Stimulated activated CD4-positive, alpha-beta T cell treated with anti-CD3 and anti-CD28 coated beads, Interleukin-1b, Interleukin-23, amount 100 ng/mL, for 1 hour (primary cell): ENCODE measurements at places on chromosomes 3 and 15.

GRCh38 chr3:21294768-21295167 lies 456.2 kb downstream of the ZNF385D start:
- no peak for DNase-seq

GRCh38 chr3:83877910-83878309 lies 1080.9 kb upstream of the CADM2 start:
- DNase-seq: no peak

GRCh38 chr3:100650651-100651619 lies 41.5 kb downstream of the ADGRG7 start:
- no peak for DNase-seq

DNA sequence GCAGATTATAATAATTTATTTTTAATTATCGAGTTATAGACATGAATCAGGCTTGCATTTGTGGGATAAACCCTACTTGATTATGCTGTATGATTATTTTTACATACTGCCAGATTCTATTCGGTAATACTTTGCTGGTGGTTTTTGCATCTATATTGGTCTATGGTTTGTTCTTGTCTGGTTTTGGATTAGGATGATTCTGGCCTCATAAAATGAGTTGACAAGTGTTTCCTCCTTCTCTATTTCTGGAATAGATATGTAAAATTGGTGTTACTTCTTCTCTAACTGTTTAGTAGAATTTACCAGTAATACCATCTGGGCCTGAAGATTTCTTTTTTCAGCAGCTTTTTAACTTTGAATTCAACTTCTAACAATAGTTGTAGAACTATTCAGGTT lies 33.0 kb upstream of the ACKR4 start:
- DNase-seq: no peak

DNA sequence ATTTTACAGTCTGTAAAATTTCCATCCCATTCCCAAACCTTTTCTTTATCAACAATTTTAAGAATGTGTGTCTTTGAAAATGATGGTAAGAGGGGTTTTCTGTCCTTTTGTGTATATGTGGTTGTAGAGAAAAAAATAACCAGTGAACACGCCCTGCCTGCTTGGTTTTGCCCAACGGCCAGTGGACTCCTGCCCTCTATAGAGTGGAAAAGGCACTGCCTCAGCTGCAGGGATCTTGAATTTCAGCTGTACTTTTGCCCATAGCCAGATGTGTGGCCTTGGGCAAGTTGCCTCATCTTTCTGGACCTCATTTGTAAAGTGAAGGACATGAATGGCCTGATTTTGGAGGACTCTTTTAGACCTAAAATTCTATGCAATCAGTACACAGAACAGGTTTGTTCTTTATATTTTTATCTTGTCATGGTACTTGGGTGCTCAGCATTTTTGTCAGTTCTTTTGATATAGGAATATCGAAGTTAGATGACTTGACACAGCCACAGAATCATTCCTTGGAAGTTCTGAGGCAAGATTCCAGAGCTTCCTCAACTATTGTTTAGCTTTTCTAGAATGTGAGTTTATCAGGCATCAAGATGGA lies 81.0 kb downstream of the CLDN11 start:
- DNase-seq: no peak

DNA sequence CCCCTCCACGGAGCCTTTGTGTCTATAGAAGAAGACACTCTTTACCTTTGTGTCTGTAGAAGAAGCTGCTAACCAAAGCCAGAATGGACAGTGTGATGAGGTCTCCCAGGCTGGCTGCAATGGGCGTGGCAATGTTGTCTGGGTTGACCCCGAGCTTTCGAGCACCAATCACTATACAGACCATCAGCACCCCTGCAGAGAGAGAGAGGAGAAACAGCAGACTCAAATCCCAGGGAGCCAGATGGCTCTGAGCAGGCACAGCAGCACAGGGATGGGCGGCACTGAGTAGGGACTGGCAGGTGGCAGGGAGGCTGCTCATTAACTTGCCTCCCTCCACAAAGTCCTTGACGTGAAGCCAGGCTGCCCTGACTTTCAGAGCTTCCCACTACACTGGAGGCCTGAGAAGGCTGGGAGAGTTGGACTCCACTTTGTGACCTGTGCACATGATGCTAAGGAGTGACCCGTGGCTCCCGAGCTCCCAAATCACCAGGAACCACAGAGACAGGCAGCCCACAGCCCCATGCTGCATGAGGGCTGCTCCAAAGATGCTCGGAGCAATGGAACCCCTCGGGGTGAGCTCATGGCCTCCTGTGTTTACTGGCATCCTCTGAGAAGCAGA lies 53.9 kb downstream of the ROPN1B start:
- no peak for DNase-seq

DNA sequence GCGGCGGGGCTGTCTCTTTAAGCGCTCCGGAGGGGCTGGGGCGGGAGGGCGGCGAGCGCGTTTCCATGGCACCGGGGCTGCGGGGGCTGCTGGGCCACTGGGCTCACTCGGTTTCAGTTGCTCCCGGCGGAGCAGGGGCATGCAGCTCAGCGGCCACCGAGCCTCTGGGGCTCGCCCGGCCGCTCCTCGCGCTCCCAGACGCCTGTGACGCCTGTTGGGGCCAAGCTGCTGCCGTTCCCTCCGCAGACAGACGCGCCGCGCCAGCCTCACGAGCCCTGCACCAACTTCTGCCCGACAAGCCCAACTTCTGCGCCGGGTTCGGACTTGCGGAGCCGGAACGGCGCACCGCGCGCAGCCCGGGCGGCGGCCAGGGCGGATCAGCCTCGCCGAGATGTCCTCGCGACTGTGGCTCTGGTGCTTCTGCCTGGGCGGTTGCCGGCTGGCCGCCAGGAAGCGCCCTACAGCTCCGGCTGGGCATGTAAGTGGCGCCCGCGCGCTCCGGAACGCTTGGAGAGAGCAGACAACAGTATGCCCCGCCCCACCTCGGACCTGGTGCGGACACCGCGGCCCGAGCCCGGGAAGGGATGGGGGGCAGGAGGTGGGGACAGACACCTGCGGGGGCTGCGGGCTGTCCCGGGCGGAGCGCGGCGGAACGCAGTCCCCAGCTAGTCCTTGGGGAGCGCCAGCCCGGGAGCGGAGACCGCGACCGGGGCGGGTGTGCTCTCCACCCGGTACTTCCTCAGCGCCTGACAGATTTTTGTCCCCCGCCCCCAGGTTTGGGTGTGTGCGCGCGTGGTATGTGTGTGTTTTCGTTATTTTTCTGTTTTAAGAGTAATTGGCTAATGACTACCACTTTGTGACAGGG lies 154.1 kb upstream of the GOLIM4 start:
- DNase-seq: no peak

DNA sequence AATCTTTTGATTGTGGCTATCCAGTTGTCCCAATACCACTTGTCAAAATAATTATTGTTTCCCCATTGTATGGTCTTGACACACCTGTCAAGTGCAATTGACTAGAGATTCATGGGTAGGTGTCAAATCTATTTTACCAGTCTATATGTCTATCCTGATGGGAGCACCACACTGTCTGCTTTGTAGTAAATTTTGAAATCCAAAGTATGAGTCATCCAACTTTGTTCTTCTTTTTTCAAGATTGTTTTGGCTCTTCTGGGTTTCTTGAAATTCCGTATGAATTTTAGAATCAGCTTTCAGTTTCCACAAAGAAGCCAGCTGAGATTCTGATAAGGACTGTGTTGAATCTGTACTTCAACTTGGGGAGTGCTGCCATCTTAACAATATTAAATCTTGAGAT lies 71.9 kb downstream of the CSNK1G1 start:
- DNase-seq: no peak

DNA sequence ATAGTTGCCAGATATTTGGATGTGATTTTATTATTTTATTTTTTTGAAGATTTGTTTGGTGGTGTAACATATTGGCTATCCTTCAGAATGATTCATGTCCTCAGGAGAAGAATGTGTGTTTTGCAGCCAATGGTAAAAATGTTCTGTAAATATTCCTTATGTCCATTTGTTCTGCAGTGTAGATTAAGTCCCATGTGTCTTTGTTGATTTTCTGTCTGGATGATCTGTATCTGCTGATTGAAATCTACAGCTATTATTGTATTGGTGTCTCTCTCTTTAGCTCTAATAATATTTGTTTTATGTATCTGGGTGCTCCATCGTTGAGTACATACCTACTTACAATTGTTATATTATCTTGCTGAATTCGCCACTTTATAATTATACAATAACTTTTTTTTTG lies 1641.7 kb downstream of the OTOL1 start:
- DNase-seq: no peak

GRCh38 chr15:45023659-45024225 lies 747 bp downstream of the SORD start:
- no peak for DNase-seq

- DNase-seq: no peak
Observed at GRCh38 chr15:78414621-78415250, 23.3 kb upstream of the IREB2 start.

DNA sequence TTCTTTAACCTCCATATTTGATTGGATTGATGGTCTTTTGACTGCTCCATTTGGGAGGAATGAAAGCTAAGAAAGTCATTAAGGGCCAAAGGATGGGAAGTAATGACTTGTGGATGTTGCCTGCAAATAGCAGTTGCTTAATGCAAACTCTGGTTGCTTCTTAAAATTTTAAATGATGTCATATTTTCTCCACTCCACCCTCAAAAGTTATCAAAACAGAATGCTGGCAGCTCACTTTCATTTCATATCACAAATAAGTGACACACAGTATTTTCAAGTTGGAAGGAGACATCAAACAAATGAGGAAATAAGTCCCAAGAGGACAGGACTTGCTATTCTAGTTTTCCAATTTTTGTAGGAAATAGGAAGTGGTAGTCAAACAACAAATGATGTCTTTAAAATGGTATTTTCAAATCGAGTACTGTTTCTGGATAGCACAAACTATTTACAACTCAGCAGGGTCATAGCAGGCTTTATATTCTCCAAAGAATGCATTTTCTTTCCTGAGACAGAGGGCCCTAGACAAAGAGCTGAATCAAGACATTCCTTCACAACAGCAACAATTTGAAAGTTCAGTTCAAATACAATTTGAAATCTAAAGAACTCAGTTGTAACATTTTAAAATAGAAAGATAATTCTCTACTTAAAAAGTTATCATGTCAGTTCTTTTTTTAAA lies 165.1 kb upstream of the UBE2E1 start:
- DNase-seq: no peak

DNA sequence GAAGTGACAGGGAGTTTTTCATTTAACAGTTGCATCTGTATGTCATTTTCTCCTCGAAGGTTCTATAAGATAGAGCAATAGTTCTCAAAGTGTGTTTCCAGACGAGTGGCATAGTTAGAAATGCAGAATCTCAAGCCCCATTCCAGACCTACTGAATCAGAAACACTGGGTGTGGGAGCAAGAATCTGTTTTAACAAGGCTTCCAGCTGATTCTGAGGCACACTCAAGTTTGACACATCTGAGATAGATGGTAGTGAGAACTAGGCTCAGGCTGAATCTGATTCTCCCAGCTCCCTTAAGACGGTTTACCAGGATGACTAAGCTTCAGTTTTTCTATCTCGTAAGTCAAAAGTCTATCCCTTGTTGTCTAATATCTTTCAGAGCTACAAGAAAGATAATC lies 159.8 kb upstream of the NUDT16 start:
- DNase-seq: no peak

GRCh38 chr3:197333901-197334639 lies 35.7 kb upstream of the DLG1 start:
- no peak for DNase-seq

- DNase-seq: no peak
Observed at GRCh38 chr15:69509131-69509530, 56.5 kb downstream of the RPLP1 start.

- no peak for DNase-seq
Observed at GRCh38 chr3:192901435-192901834, 16.2 kb downstream of the MB21D2 start.

DNA sequence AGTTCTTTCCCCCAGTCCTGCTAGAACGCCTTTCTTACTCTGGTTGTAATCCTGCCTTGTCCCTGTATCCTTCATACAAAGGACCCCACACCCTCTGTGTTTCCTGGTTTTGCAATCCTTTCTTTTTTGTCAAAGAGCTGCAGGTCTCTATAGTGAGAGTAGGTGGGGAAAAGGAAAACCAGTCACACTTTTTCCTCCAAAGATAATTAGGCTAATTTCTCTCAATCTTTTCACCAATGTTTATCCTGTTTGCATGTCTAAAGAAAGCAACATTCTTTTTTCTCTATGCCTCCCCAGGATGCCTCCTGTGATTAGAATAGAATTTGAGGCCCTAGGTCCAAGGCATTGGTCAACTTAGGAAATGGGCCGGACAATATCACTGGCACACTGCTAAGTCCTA lies 25.4 kb downstream of the SEMA6D start:
- DNase-seq: no peak

- no peak for DNase-seq
Observed at GRCh38 chr3:136543385-136543784, 208.8 kb downstream of the STAG1 start.

DNA sequence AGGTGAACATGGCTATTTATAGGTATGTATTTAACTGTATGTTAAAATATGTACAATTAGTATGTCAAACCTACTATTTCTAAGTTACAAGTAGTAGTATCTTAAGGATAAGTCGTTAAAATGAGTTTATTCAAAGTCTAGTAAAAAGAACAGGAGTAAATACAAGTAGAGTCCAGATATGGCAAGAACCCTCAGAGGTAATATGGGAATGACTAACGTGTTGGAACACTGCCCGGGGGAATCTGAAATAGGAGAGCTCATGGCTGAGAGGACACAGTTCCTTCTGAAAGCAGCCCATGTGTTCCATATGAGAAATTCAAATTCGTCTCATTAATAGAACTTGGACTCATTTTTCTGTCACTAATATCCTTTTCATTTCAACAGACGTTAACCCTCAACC lies 158.8 kb downstream of the CLSTN2 start:
- no peak for DNase-seq

DNA sequence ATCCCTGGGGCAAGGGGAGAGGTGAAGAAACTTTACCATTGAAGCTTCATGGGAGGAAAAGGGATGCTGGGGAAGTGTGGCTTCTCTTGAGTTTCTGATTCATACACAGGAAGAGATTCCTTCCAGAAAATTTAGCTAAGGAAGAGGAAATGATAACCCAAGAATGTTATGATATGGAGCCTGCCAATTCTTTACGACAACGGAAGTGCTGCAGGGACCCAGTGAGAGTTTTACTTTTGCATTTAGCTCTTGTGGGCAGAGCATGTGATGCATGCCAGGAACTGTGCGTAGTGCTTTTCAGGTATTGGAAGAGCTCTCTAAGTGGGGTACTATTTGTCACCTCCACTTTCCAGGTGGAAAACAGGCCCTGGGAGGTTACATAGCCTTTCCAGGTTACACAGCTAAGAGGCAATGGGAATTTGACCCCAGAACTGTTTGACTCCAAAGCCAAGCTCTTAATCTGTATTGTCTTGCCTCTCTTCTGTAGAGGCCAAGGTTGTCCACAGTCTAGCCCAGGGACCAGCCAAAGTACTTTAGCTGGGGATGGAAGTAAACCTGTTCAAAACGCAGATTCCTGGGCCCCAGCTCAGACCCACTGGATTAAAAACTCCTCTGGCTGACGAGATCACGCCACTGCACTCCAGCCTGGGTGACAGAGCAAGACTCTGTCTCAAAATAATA lies 23.0 kb downstream of the CMTM7 start:
- no peak for DNase-seq

GRCh38 chr3:192890347-192891335 lies 27.0 kb downstream of the MB21D2 start:
- no peak for DNase-seq
